ENCODE measurements at places on chromosomes 7 and 10.

DNA sequence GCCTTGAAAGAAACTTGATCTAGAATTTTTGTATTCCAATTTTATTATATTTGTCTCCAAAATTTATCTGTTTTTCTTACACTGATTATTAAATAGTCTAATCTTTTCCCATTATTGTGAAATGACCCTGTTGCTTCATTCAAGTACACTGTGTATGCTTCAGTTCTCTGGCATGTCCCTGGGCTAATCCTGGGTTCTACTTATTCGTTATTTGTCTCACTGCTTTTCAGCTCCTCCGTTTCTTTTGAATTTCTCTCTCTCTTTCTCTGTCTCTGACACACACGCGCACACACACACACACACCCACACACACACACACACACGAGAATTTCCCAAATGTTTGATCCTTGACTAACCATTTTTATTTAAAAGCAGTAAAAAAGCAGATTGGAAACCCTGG, 768.6 kb downstream of the NRG3 start:
- DNase-seq, result no peak

DNA sequence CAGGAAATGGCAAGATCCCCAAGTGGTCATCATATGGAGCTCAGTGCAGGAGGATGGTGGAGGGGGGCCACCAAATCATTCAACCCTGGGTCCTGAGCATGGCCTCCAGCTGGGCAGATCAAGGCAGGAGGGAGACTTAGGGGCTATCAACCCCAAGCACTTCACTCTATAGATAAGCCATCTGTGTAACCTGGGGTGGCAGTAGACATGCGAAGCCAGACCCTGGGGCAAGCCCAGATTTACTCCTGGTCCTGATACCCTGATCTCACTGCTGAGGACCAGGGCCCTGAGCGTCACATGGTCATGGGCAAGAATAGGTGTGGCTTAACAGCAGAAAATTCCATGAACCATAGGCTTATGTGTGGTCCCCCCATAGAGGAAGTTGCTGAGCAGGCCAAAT, 173.0 kb upstream of the ADCY1 start:
- no peak for DNase-seq

DNA sequence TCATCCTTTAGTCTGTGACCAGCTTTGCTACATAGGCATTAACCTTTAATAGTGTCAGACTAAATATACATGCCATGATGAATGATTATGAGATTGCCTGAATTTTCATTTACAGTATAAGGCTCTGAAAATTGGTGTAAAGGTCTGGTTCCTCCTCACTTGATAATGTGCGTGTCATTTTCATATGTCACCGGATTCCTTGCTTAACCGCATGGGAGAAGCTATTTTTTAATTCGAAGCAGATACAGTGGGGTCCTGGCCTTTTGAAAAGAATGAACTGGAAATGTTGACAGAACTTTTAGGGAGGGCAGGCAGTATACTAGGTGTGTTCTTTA, 192.4 kb upstream of the SH2B2 start:
- DNase-seq, result no peak

DNA sequence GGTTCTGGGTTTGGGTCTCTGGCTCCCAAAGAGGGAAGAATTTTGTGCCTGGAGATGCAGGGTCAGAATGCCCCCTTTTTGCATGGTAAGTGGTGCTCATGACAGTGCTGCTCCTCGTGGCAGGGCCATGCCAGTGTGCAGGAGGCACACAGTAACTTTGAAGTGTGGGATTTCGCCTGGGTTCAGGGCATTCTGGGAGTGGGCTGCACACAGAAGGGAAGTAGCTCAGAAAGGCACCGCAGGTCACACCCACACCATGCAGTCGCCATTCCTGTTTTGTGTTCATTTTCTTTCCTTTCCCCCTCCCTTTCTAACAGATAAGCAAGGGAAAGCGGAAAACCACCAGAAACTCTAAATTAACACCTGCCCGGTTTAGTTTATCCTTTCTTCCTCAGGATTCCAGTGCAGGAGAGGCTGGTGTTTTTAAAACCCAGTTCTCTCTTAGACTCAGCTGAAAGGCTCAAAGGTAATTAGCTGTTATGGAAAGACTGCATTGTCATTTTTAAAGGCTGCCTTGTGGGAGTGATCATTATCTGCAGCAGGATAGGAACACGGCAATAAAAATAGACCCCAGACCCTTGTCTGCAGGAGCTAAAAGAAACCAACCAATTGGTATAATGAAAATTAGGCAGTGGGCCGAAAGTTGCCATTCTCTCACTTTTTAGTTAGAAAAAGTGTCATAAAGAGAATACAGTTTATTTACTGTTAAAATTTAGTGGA, 50.2 kb downstream of the EEPD1 start:
- no peak for DNase-seq

GRCh38 chr10:1733720-1734119, 3.6 kb downstream of the ADARB2 start:
- no peak for DNase-seq

DNA sequence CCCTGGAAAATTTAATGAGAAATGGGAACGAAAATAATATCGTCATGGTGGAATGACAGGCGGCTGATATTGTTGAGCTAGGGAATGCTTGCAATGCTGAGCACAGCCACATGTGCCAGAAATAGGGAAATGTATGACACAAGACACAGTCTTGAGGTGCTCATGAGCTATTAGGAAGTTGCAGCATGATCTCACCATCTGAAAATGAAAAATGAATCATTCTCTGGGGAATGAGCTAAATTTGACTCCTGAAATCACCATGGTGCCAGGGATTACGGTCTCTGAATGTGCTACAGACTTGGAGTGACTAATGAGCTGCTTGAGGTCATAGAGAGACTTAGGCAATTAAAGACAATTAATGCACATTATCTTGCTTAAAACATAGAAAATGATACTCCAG, 845.0 kb downstream of the CNTNAP2 start:
- no peak for DNase-seq
